ENCODE measurements at places on chromosomes 13 and 19. TPM values are rescaled to one million over a fixed set of nuclear protein-coding genes. Genes with fewer than 3 reads are reported as not detected.

Gene FGF9
- total RNA-seq: 0.33 TPM

Gene TTC9B
- not detected for total RNA-seq

Gene FUT6
- total RNA-seq: not detected

DNA sequence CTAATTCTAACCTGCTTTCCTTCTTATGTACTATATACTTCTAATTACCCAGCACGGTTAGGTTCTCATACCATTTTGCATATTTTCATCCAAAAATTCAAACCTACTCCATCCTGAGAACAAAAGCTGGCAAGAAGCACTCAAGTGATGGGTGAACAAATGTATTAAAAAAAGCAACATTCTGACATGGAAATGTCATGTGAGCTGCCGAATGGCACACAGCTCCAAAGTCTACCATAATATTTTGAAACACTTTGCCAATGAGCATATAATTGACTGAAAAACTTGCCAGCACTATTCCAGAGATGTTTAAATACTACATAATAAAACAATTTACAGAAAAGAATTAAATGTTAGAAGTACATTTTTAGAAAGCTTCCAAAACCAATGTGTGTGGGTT is 274.6 kb downstream of the ENOX1 start:
- H3K4me3 ChIP-seq: no peak overlapping the region
- H3K27ac ChIP-seq: no peak overlapping the region
- H3K4me1 ChIP-seq: no peaks in the 10 kb centered on the region
- H3K27me3 ChIP-seq: no peaks in the 10 kb centered on the region

GRCh38 chr19:41328157-41328841 is 18.3 kb downstream of the CCDC97 start:
- no peaks in the 10 kb centered on the region for H3K27me3 ChIP-seq
- DNase-seq: peak; percentile 34
- H3K4me3 ChIP-seq: no peak overlapping the region
- peaks cover 16% of the 10 kb centered on the region for H3K36me3 ChIP-seq
- H3K4me1 ChIP-seq: peaks cover 41% of the 10 kb centered on the region

GRCh38 chr19:17302391-17303166 is 646 bp downstream of the ABHD8 start:
- H3K27me3 ChIP-seq: no peaks in the 10 kb centered on the region
- DNase-seq: no peak
- peaks cover 5% of the 10 kb centered on the region for H3K4me1 ChIP-seq
- peak overlapping the region; percentile 57 for H3K4me3 ChIP-seq
- no peaks in the 10 kb centered on the region for H3K36me3 ChIP-seq
